ENCODE measurements at places on chromosomes 4 and X.

- DNase-seq: no peak
Observed at GRCh38 chrX:39067866-39068265, 266.6 kb downstream of the MID1IP1 start.

DNA sequence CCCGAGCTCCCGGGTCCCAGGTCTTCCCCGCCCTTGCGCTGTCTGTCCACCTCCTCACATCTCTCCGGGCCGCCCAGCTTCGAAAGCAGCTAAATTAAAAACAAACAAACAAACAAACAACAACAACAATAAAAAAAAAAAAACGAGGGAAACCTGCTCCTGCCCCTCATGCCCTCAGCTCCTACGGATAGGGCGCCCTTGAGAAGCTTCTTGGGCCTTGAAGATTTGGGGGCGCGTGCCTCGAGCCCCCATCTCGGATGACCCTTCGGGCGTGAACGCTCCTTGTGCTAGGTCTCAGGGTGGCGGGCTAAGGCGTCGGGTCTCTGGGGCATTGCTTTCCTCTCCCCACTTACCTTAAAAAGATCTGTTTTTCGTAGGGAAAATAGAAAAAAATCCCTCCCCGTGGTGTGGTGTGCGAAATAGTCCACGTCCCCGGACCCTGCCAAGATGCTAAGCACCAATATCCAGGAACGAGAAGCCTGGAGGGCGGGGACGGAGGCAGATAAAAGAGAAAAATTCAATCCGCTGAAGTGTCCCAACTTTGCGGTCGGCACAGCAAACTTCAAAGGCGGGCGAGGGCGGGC lies 603 bp downstream of the NDNF start:
- no peak for DNase-seq

- no peak for DNase-seq
Observed at GRCh38 chr4:141676087-141676670, 39.8 kb downstream of the IL15 start.

GRCh38 chr4:66769441-66769840 lies 775.9 kb downstream of the CENPC start:
- no peak for DNase-seq

- DNase-seq: no peak
Observed at GRCh38 chr4:147826288-147826646, 94.4 kb downstream of the ARHGAP10 start.

GRCh38 chr4:83281307-83281706 lies 3.3 kb downstream of the COQ2 start:
- no peak for DNase-seq

GRCh38 chr4:165967486-165967885 lies 94.4 kb downstream of the TLL1 start:
- no peak for DNase-seq

GRCh38 chr4:64272432-64272831 lies 136.8 kb downstream of the TECRL start:
- DNase-seq: peak; percentile 2

GRCh38 chr4:95129031-95129430 lies 371.3 kb downstream of the BMPR1B start:
- DNase-seq: no peak

DNA sequence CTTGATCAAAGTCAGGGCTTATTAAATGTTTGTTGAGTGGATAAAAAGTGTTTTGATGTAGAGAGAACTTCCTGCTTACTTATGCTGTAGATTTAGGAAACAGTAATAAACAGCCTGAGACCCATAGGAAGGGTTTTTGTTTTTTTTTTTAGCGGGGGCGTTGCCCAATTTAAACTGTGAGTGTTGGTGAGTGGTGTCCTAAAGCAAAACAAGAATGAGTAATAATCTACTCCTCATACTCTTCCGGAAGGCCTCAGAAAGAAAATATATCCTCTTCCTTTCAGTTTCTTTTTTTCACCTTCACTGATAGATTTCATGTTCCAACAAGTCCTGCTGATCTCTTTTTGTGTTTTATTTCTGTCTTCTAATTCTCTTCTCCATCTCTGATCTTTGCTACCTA lies 104.4 kb upstream of the SCML1 start:
- DNase-seq: no peak

GRCh38 chrX:74187211-74187610 lies 116.8 kb upstream of the ZCCHC13 start:
- no peak for DNase-seq

- peak; percentile 43 for DNase-seq
Observed at GRCh38 chr4:113784497-113785250, 23.1 kb upstream of the CAMK2D start.

DNA sequence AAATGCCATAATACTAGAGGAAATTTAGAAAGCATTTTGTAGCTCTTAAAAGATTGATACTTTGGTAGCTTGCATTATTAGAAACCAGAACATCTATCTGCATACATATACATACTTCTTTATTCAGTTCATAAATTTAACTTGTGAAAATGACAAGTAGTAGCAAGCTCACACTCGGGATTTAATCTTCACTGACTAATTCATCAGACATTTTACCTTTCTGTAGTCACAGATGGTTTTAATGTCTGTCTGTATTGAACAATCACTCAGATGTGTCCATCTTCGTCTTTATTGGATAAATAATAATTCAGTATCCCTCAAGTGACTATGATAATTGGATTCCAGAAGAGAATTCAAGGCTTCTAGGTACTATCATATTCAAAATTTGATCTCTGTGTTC lies 232.3 kb downstream of the TENM3 start:
- DNase-seq: no peak

DNA sequence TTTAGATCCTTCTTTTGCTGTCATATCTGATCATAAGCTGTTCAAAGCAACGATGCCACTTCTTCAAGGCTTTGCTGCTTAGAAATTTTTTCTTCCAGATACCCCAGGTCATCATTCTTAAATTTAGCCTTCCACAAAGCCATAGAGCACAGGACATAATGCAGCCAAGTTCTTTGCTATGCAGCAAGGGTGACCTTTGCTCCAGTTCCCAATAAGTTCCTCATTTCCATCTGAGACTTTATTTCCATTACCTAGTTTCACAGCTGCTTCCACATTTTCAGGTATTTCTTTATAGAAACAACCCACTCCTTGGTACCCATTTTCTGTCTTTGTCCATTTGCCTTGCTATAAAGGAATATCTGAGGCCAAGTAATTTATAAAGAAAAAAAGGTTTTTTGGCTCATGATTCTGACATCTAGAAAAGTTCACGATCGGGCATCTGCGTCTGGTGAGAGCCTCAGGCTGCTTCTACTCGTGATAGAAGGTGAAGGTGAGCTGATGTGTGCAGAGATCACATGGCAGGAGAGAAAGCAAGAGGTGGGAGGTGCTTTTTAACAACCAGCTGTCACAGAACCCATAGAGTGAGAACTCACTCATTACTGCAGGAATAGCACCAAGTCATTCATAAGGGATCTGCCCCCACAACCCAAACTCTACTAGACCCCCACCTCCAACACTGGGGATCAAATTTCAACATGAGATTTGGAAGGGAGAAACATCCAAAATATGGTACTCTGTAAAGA lies 11.8 kb upstream of the TASL start:
- DNase-seq: no peak

- DNase-seq: no peak
Observed at GRCh38 chr4:161238033-161238432, 925.8 kb downstream of the FSTL5 start.

- peak; percentile 8 for DNase-seq
Observed at GRCh38 chrX:134734466-134734952, 76.2 kb upstream of the PLAC1 start.

GRCh38 chr4:26731351-26732035 lies 129.1 kb upstream of the STIM2 start:
- no peak for DNase-seq

DNA sequence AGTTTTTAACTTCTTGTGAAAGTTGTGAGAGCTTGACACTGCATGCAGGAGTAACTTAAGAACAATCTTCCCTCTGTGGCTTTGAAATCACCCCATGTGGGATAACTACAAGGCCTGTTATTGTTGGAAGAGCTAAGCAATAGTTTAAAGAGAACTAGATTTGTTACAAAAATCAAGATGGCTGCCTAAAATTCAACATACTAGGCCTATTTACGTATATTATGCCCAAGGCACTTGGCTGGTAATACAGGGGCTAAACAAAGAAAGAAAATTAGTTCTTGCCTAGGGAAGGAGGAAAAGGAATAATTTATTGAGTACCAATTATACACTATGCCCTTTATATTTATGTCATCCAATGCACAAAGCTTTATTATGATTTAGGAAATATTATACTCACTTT lies 36.1 kb downstream of the DMD start:
- DNase-seq: no peak

- DNase-seq: no peak
Observed at GRCh38 chr4:141348125-141348524, 127.4 kb downstream of the ZNF330 start.

- DNase-seq: no peak
Observed at GRCh38 chrX:71111141-71111843, at the start of gene IL2RG. Gene IL2RG, minus strand, starts transcription at chrX:71111577. Its CDS starts 38 bp downstream, at chrX:71111539.

DNA sequence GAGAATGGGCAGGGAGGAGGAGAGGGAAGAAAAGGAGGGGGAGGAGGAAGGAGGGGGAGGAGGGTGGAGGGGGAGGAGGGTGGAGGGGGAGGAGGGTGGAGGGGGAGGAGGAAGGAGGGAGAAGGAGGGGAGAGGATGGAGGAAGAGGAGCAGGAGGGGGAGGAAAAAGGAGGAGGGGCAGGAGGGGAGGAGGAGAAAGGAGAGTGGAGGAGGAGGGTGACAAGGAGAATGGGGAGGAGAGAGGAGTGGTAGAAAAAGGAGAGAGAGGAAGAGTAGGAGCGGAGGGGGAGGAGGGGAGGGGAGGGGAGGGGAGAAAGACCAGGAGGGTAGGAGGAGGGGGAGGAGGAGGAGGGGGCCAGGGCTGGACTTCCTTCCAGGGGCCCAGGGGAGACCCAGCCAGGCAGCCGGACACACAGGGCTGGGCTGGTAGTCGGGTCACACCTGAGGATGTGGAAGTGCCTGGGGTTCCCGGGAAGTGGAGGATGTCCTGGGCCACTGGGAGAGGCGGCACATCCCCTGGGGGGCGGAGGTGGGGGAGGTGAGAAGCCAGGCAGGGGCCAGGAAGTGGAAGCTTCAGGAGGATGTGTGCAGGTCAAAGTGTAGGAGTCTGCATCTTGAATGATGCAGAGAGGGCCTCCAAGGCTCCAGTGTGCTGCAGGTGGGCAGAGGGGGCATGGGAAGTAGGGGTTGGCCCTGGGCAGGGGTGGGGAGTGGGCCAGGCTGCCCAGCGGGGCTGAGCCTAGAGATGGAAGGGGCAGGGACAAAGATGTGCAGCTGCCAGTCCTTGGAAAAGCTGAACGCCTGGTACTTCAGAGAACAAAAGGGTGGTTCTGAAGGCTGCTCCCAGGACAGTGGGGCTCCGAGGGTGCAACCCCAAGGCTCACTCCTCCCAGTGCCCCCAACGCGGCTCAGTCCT lies 18.8 kb downstream of the IL3RA start:
- DNase-seq: no peak

DNA sequence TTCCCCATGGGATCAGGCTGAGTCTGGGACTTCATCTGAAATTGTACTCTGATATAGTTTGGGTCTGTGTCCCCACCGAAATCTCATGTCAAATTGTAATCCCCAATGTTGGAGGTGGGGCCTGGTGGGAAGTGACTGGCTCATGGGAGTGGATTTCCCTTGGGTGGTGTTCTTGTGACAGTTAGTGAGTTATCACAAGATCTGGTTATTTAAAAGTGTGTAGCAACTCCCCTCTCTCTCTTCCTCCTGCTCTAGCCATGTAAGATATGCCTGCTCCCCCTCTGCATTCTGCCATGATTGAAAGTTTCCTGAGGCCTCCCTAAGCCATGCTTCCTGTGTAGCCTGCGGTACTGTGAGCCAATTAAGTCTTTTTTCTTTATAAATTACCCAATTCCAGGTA lies 61.0 kb downstream of the RASGEF1B start:
- DNase-seq: no peak

DNA sequence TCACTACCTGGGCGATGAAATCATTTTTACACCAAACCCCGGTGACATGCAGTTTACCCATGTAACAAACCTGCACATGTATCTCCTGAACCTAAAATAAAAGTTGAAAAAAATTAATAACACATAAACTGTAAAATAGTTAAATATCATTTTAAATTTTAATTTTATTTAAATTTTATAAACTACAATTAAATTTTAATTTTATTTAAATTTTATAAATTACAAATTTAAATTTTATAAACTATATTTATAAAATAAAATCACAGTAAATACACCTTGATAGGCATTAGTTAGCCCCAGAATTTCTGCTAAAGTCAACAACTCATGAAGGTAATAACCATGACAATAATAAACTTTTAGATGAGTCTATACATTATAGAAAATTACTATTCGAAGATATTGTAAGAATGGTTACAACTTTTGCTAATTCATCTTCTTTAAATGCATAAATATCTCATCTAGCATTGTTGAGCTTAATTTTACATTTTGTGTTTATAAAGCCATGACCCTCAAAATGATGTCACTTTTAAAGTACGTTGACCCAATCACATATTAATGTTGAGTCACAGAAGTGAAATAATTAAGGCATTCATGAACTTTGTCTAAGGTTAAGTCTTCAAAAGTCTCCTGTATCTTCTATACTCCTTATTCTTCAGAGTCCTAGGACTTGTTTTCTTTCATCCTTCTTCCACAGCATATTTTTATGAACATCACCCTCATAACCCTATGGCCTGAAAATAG lies 755.8 kb upstream of the LCORL start:
- no peak for DNase-seq

DNA sequence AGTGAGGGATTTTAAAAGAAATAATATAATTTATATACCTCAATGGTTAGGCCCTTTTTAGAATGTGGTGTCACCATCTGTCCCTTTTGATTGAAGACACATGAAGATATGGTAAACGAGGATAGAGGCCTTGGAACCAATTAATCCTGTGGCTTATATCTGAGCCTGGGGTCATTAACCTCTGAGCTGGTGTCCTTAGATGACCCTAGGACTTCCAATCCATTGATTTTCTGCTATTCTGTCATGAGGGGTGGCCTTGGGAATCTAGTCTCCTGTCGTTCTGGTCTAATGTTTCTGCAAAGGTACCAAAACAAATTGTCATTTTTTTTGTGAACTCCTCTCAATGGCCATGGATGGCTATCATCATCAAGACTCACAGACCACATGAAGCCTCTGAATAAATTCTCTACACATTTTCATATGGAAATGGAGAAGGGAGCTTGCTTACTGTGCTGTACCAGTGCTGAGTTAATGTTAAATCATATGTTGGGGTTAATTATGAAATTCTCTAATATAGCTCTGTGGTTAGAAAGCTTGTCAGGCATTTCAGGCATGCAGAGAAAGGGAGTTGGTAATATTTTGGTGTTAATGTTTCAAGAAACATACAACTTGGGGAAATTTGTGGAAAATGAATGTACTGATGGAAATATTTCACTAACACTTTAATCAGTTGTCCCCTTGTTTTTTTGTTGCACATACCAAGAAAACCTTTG lies 204.2 kb upstream of the IL15 start:
- no peak for DNase-seq

Measured in urothelium cell line (cell line).